ENCODE measurements at places on chromosomes 16 and 17. TPM values are rescaled to one million over a fixed set of nuclear protein-coding genes. Genes with fewer than 3 reads are reported as not detected.
A peak's percentile ranks its signal among the peaks of the same experiment; 100 is the strongest.

DNA sequence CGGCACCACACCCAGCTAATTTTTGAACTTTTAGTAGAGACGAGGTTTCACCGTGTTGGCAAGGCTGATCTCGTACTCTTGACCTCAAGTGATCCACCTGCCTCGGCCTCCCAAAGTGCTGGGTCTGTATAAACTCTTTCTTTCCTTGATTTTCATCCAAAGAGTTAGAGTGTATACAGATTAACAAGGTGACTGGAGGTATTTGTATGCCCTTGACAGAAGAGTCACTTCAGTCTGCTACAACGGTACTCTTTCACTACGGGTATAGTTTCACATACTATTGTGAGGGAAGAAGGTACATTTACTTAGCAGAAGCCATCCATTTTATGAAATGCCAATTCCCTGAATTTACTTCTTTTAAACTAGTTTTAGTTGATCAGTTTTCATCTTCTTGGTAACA is 32.5 kb downstream of the PPM1E start:
- no peaks in the 10 kb centered on the region for H3K4me1 ChIP-seq
- H3K4me3 ChIP-seq = no peak overlapping the region
- H3K27ac ChIP-seq = no peak overlapping the region
- no peak for DNase-seq
- no peaks in the 10 kb centered on the region for H3K36me3 ChIP-seq

- H3K36me3 ChIP-seq = no peaks in the 10 kb centered on the region
- H3K27me3 ChIP-seq = no peaks in the 10 kb centered on the region
- H3K4me1 ChIP-seq = no peaks in the 10 kb centered on the region
Observed at GRCh38 chr17:72004611-72005331, 116.0 kb upstream of the SOX9 start.

DNA sequence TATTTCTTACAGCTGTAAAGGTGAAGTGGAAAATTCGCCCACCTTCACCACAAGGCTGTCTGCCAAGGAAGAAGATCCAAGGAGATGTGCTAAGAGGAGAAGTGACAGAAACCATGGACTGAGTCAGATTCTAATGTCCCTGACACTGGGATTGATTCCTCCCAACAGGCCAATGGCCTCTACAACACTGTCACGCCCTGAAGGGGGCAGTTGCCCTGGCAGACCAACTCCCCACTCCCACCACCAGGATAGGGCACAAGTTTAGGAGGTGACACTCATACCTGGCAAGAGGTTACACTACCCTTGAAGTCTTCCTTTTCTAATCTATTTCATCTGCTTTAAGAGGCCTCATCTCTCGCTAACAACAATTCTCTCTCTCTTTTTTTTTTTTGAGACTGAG is 16.1 kb downstream of the PIP4K2B start:
- H3K36me3 ChIP-seq = peaks cover 48% of the 10 kb centered on the region
- peaks cover 8% of the 10 kb centered on the region for H3K4me1 ChIP-seq
- no peak overlapping the region for H3K4me3 ChIP-seq
- H3K27ac ChIP-seq = no peak overlapping the region
- no peak for DNase-seq

GRCh38 chr17:52283872-52284271 is 125.4 kb upstream of the CA10 start:
- no peaks in the 10 kb centered on the region for H3K36me3 ChIP-seq
- H3K27ac ChIP-seq = no peak overlapping the region
- no peaks in the 10 kb centered on the region for H3K27me3 ChIP-seq
- DNase-seq = no peak

- no peak overlapping the region for H3K4me3 ChIP-seq
- H3K4me1 ChIP-seq = peaks cover 30% of the 10 kb centered on the region
- H3K27ac ChIP-seq = no peak overlapping the region
- no peak for DNase-seq
- H3K36me3 ChIP-seq = peaks cover 11% of the 10 kb centered on the region
- H3K27me3 ChIP-seq = peaks cover 14% of the 10 kb centered on the region
Observed at GRCh38 chr17:3848229-3848835, 2.3 kb upstream of the NCBP3 start.

DNA sequence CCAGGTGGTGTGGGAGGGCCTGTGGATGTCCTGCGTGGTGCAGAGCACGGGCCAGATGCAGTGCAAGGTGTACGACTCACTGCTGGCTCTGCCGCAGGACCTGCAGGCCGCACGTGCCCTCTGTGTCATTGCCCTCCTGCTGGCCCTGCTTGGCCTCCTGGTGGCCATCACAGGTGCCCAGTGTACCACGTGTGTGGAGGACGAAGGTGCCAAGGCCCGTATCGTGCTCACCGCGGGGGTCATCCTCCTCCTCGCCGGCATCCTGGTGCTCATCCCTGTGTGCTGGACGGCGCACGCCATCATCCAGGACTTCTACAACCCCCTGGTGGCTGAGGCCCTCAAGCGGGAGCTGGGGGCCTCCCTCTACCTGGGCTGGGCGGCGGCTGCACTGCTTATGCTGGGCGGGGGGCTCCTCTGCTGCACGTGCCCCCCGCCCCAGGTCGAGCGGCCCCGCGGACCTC is 798 bp downstream of the CLDN9 start:
- DNase-seq = no peak
- H3K4me1 ChIP-seq = peaks cover 10% of the 10 kb centered on the region
- H3K27ac ChIP-seq = no peak overlapping the region
- H3K27me3 ChIP-seq = peaks cover 23% of the 10 kb centered on the region

GRCh38 chr16:85571813-85572619 is 41.1 kb upstream of the GSE1 start:
- peaks cover 55% of the 10 kb centered on the region for H3K4me1 ChIP-seq
- H3K27me3 ChIP-seq = no peaks in the 10 kb centered on the region
- peak overlapping the region; percentile 74 for H3K4me3 ChIP-seq
- peaks cover 24% of the 10 kb centered on the region for H3K36me3 ChIP-seq

GRCh38 chr17:78522031-78522809 is 55.0 kb downstream of the DNAH17 start:
- no peaks in the 10 kb centered on the region for H3K36me3 ChIP-seq
- DNase-seq = no peak
- no peaks in the 10 kb centered on the region for H3K4me1 ChIP-seq
- H3K27ac ChIP-seq = no peak overlapping the region
- H3K4me3 ChIP-seq = no peak overlapping the region

- no peak overlapping the region for H3K27ac ChIP-seq
- H3K4me3 ChIP-seq = no peak overlapping the region
- no peak for DNase-seq
- no peaks in the 10 kb centered on the region for H3K4me1 ChIP-seq
- H3K27me3 ChIP-seq = no peaks in the 10 kb centered on the region
Observed at GRCh38 chr16:8070506-8070905, 519.8 kb downstream of the TMEM114 start.

DNA sequence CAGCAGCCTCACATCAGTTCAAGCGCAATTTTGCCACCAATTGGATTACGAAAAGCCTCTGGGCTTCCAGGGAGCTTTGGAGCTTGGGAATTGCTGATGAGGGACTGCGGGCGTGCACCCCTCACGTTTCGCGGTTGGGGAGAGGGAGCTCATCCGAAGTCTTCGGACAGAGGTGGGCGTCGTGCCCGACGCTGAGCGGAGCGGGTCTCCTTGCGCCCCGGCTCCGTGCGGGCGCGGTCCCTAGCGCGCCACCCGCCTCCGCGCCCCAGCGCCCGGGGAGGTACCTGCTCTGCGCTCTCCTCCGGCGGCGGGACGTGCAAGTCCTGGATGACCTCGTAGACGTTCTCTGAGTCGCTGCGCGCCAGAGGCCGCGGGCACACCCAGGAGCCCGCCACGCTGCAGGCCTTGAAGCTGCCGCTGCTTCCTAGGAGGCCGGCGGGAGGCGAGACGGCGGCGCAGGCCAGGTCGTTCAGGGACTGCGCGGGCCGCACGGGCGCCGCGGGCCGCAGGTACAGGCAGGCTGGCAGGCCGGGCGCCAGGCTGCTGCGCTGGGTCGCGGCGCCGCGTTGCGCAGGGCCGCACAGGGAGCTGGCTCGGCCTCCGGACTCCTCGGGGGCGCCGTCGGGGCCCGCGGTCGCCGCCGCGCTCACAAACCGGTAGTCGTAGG is 3.2 kb downstream of the ARHGAP27 start:
- H3K36me3 ChIP-seq = peaks cover 20% of the 10 kb centered on the region
- H3K27ac ChIP-seq = no peak overlapping the region
- peaks cover 37% of the 10 kb centered on the region for H3K4me1 ChIP-seq
- no peak for DNase-seq
- no peaks in the 10 kb centered on the region for H3K27me3 ChIP-seq

- no peak overlapping the region for H3K27ac ChIP-seq
- H3K4me3 ChIP-seq = no peak overlapping the region
- DNase-seq = no peak
- peaks cover 2% of the 10 kb centered on the region for H3K27me3 ChIP-seq
- no peaks in the 10 kb centered on the region for H3K36me3 ChIP-seq
Observed at GRCh38 chr17:54882950-54883349, 17.7 kb upstream of the TOM1L1 start.

GRCh38 chr16:30947541-30947858 is 1.4 kb upstream of the ORAI3 start:
- no peak overlapping the region for H3K27ac ChIP-seq
- H3K36me3 ChIP-seq = peaks cover 29% of the 10 kb centered on the region
- no peak overlapping the region for H3K4me3 ChIP-seq
- H3K27me3 ChIP-seq = no peaks in the 10 kb centered on the region

DNA sequence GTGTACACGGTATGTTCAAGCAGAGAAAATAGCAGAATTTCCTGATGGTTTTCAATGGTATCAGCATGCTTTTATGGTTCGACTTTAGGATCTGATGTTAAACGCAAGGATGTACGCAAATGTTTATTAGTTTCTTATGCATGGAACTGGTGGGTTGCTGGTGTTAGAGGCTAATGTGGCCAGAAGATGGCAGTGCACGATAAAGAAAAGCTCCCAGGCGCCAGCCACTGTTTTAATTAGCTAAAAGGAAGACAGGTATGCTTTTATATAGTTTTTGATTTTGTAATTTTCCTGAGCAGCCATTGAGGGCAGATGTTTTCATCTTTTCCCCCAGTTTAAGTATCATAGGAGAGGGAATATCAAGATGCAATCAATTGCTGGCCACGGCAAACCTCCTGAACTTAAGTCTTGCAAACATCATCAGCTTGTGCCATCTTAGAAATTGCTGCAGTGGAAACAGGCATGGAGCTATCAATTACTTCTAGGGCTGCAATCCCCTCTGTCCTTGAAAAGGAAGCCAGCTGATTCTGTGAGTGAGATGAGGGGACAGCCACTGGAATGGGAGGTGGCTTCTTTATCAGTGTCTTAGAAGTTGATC is 648.5 kb upstream of the RBFOX1 start:
- no peak overlapping the region for H3K27ac ChIP-seq
- H3K4me1 ChIP-seq = peaks cover 3% of the 10 kb centered on the region
- H3K27me3 ChIP-seq = no peaks in the 10 kb centered on the region
- H3K36me3 ChIP-seq = no peaks in the 10 kb centered on the region

- H3K27ac ChIP-seq = no peak overlapping the region
- H3K36me3 ChIP-seq = peaks cover 3% of the 10 kb centered on the region
Observed at GRCh38 chr16:84672276-84673202, 24.2 kb downstream of the KLHL36 start.

- H3K4me3 ChIP-seq = no peak overlapping the region
- H3K27ac ChIP-seq = no peak overlapping the region
- no peaks in the 10 kb centered on the region for H3K36me3 ChIP-seq
- no peak for DNase-seq
Observed at GRCh38 chr17:52410781-52411180, 252.3 kb upstream of the CA10 start.

DNA sequence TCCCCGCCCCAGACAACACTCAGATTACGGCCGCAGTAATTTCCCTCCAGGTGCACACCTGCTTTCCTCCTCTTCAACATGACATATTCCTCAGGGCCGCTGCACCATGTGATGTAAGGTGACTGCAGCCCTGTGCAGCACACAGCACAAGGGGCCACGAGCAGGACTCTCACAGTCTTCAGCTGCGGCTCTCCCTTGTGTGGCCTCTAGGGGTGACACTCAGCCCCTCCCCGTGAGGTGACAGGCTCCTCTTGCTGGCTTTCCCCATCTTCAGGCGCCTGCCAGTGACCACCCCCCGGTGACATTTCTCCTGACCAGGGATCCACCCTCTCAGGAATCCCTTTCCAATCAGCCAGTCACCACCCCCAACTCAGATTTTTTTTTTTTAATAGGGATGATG is 31.3 kb upstream of the ABCC3 start:
- no peak overlapping the region for H3K27ac ChIP-seq
- H3K36me3 ChIP-seq = no peaks in the 10 kb centered on the region
- peak; percentile 23 for DNase-seq
- H3K4me1 ChIP-seq = no peaks in the 10 kb centered on the region
- peaks cover 9% of the 10 kb centered on the region for H3K27me3 ChIP-seq

DNA sequence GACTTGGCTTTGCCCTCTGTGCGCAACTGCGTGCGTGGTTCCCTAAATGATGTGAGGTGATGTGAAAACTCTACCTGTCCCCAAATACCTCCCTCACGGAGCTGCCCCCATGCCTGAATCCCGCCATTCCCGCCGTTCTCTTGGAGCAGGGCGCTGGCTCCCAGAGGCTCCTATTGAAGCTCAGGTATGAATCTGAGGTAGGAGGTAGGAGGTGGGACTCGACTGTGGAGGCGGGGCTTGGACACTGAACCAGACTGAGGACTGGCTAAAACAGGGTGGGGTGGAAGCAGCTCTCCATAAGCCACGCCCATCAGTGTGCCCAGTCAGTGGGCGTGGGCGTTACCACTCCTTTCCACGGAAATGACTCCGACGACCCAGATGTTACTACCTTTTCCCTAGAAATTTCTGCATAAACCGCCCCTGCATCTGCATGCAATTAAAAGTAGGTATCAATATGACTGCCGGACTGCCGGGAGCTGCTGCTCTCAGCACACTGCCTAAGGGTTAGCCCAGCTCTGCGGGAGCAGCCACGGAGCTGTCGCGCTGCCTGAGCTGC is 41.0 kb downstream of the FOXL1 start:
- no peaks in the 10 kb centered on the region for H3K4me1 ChIP-seq
- H3K36me3 ChIP-seq = no peaks in the 10 kb centered on the region
- H3K4me3 ChIP-seq = no peak overlapping the region
- DNase-seq = no peak

- no peak overlapping the region for H3K4me3 ChIP-seq
- H3K27me3 ChIP-seq = no peaks in the 10 kb centered on the region
- no peaks in the 10 kb centered on the region for H3K36me3 ChIP-seq
- H3K4me1 ChIP-seq = no peaks in the 10 kb centered on the region
- H3K27ac ChIP-seq = no peak overlapping the region
- no peak for DNase-seq
Observed at GRCh38 chr17:41588126-41588810, 1.6 kb upstream of the KRT14 start.

BFAR gene
- total RNA-seq = 65.1 TPM

DPEP3 gene
- not detected for total RNA-seq

NOB1 gene
- 58.8 TPM for total RNA-seq

ITGAL gene
- total RNA-seq = 458 TPM

GALR2 gene
- total RNA-seq = 0.18 TPM

CD300LD gene
- total RNA-seq = not detected

ZNF469 gene
- total RNA-seq = 0.83 TPM
